Central memory CD8-positive, alpha-beta T cell (primary cell): ENCODE measurements at places on chromosomes 11 and 22.

GRCh38 chr11:30434901-30435300 is 112.0 kb downstream of the ARL14EP start:
- no peak for DNase-seq

DNA sequence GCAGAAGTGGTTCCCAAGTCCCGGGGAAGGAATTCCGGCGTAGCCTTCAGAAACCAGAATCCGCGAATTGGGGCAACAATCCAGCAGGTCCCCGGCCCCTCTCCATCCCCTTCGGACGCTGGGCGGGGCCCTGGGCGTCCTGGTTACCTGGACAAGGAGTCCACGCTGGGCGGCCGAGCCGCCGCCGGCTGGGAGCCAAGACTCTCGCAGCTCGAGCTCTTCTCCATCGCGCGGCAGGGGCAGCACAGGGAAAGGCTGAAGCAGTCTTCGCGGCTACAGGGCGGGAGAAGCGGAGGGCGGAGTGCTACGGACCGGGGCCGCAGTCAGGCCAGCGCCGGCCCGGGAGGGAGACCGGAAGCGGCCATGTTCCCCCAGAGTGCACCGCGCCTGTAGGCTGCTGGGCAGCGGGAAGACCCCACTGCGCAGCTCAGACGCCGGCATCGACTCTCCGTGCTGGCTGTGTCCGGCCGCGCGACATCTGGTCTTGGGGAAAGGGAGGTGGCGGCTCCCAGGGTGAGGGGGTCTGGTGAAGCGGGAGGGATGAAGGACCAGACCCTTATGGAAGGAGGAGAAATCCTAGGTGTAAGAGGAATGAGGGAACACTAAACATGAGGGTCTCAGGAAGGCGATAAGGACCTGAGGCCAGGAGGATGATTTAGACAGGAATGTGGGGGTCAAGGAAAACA is at the start of gene MTMR2:
MTMR2 (minus strand) TSS at position 380 of the 686 bp plus-strand sequence; CDS start at position 227, 153 bp downstream.
- no peak for DNase-seq

- no peak for DNase-seq
These were observed 2.9 kb upstream of the ABCC8 start for GRCh38 chr11:17479284-17480214.

- DNase-seq = no peak
These were observed 41.4 kb upstream of the CREB3L1 start for GRCh38 chr11:46235777-46236688.

- no peak for DNase-seq
These were observed 4.8 kb downstream of the SLC35C1 start for GRCh38 chr11:45809456-45810395.

DNA sequence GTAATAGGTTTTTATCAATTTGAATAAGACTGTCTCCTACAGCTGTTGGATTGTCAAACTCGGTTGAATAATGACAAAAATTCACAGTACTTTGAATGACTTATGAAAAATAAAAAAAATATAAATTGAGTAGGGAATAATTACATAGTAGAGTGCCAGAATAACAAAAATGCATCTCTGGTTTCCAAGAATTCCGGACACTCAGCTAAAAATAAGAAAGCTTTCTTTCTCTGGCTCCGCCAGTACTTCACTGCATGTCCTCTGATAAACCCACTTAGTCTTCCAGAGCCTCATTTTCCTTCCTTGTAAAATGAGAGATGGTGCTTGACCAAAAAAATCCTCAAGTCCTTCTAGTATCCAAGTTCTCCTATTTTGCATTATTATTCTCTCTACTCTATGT is 374.6 kb upstream of the LUZP2 start:
- no peak for DNase-seq

DNA sequence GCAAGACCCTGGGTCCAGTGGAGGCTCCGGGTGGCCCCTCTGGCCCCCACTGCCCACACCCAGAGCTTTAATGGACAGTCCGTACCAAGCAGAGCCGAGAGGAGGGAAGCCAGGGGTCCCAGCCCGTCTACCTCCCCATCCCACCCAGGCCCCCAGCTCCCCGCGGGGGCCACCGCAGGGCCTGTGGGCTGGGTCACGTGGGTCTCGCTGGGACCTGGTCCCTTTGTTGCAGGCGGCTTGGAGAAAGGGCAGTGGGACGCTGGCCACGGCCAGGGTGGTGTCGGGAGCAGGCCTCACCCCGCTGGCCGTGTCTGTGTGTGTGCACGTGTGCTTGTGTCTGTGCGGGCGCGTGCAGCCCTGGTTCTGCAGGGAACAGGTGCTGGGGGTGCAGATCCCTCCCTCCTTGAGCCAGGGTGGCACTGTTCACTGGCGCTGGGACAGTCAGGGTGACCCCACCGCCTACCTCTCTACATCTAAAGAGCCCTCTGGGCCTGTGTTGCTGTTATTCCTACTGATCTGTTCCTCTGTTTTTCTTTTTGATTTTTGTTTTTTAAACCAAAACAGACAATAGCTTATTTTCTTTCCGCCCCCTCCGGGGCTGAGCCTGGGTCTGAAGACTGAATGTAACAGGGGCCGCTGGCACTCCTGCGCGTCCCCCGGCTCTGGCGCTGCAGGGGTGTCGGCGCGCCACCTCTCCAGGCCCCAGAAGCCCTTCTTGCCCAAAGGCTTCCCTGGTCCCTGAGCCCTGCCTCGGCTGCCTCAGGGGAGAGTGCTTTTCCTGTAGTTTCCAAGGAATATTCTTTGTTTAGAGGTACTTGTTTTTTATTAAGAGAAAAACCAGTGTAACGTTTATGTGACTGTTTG is 20.1 kb upstream of the TMEM191C start:
- DNase-seq = no peak

GRCh38 chr11:66112601-66113499 is 42.8 kb downstream of the PACS1 start:
- no peak for DNase-seq

DNA sequence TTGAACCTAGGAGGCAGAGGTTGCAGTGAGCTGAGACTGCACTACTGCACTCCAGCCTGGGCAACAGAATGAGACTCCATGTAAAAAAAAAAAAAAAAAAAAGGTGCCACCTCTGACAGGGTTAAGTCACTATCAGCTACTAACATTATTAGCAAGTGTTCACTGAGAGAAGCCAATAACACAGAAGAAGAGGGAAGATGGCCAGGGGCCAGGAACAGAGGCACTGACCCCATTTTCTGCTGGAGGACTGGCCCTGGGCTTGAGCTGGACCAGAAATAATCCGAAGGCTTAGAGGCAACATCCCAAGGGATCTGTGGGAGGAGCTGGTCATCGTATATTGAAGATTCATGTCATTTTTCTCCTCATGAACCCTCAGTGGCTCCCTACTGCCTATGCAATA is 5.0 kb downstream of the SLC5A1 start:
- DNase-seq = no peak

DNA sequence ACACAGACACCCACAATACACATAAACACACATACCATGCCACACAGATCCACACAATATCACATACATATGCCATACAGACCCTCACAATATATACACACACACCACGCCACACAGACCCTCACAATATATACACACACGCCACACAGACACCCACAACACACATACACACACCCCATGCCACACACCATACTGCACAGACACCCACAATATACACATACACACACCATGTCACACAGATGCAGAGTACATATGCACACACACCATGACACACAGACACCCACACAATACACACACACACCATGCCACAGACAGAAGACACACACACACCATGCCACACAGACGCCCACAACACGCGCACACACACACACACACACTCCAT is 43.6 kb downstream of the SHISAL1 start:
- no peak for DNase-seq

DNA sequence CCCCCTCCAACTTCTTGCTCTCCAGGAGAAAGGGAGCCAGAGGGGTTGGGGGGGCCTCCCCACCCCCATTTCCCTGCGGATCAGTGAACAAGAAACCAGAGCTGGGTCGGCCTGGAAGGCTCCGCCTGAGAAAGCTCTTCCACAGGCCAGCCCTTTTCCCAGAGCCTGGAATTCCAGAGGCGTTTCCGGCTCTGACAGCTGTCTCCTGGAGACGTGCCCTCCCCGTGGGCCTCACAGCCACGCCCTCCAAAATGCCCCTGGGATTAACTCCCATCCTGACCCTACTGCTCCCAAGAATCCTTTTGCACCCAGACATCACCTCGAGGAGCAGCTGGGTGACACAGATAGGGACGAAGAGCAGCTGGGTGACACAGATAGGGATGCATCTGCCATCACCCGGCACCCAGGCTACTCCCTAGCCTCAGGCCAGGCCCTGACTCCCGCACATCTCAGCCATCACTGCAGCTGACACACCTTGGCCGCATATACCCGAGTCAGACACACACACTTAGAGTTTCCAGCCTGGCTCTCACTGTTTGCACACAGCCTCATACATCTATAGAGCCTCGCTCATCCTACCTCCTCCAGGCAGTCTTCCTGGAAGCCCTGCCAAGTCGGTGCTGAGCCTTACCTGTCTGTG is 7.6 kb upstream of the CDC42EP1 start:
- DNase-seq = no peak

- no peak for DNase-seq
These were observed 65.9 kb upstream of the ANO1 start for GRCh38 chr11:70012134-70012733.

DNA sequence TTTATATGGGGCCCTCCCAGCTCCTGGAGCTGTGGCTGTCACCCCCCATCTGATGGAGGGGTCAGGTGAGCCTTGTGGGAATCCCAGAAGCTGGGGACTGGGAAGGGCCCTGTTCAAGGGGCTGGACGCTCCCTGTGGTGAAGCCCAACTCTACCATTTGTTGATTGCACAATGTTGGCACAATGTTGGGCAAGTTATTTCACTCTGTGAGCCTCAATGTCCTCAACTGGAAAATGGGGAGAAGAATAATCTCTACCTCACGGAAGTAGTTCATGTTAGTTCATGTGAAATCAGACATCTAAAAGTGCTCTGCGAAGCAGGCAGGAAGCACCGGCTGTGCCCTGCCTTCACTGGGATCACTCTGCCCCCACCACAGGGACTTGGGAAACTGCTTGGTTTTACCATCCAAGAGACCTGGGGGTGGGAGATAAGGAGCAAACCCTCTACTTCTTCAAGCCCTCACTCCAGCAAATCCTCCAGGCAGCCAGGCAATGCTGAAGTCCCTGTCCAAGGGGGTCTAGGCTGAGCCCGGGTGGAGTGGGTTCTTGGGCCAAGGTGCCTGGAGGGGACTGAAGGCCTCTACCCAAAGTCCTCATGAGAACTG is 715 bp upstream of the PRR5 start:
- DNase-seq = no peak

- DNase-seq = no peak
These were observed 260.0 kb downstream of the KCNA4 start for GRCh38 chr11:29756871-29757270.
